ENCODE measurements at places on chromosomes 6 and 20.

DNA sequence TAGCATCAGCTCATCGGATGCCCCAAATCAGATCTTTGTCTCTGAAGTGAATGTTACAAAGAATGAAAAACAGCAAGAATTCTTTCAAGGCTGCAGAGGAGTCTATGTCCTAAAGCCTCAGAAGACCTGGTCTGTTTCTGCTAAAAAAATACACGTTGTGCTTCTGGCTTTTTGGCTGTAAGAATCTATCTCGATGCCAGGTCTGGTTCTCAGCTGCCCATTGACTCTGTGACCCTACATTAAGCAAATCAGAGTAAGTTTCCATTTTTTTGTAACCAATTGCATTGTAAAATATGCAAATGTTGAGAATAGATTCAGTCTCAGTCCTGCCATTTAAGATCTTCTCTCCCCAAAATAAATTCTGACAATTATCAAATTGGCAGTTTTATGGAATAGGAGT lies 705.4 kb downstream of the RFPL4B start:
- DNase-seq = no peak

GRCh38 chr6:52000064-52000463 lies 87.3 kb downstream of the PKHD1 start:
- no peak for DNase-seq

GRCh38 chr6:3202999-3203696 lies 24.3 kb downstream of the TUBB2B start:
- no peak for DNase-seq

GRCh38 chr6:17167327-17167979 lies 65.6 kb downstream of the STMND1 start:
- no peak for DNase-seq

DNA sequence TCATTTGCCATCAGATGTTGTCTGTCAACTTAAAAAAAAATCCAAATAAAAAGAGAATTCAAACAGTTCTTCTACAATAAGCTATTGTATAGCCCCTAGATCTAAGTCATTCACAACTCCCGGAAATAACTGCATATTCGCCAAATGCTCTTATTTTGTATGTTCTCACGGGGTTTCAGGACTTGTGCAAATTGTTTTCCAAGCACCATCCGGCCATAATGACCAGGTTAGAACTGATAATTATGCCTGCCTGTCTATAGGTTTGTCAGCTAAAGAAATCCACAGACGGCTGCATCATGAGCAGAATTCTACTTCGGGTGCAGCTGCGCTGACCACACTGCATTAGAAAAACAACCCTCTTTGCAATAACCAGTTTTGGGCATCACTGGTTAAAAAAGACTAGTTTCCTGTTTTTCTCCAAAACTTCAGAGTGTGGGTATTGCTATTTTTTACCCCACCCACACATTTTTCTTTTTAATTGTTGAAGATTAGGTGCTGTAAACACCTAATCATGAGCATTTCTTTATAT lies 87.7 kb downstream of the HIVEP2 start:
- DNase-seq = no peak

DNA sequence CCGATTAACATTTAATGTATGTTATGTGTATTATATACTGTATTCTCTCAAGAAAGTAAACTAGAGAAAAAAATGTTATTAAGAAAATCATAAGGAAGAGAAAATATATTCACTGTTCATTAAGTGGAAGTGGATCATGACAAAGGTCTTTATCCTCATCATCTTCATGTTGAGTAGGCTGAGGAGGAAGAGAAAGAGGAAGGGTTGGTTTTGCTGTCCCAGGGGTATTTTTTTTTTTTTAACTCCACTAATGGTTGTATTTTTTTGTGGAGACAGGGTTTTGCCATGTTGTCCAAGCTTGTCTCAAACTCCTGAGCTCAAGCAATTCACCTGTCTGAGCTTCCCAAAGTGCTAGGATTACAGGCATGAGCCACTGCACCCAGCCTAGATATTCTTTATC lies 11.0 kb downstream of the ECT2L start:
- no peak for DNase-seq
